ENCODE measurements at places on chromosomes 2 and 18. TPM values are rescaled to one million over a fixed set of nuclear protein-coding genes. Genes with fewer than 3 reads are reported as not detected.

The SLC35F6 gene
- total RNA-seq: 61.4 TPM

The IFIH1 gene
- 12.4 TPM for total RNA-seq

The FBXO41 gene
- 1.2 TPM for total RNA-seq

The ERICH2 gene
- total RNA-seq: not detected

The HMSD gene
- total RNA-seq: not detected

The GKN2 gene
- total RNA-seq: not detected

The IKZF2 gene
- total RNA-seq: 68.3 TPM

The LBX2 gene
- total RNA-seq: not detected

The PTGR3 gene
- total RNA-seq: 12.2 TPM

The CHRNG gene
- total RNA-seq: not detected

The FSIP2 gene
- total RNA-seq: not detected

The MATN3 gene
- 0.45 TPM for total RNA-seq

The RASGRP3 gene
- total RNA-seq: 10.2 TPM

The NCKAP5 gene
- 5.7 TPM for total RNA-seq

The PREPL gene
- total RNA-seq: 21.5 TPM

The TBR1 gene
- not detected for total RNA-seq

The BMP10 gene
- not detected for total RNA-seq

The TYMS gene
- 17.6 TPM for total RNA-seq

The SLC38A11 gene
- total RNA-seq: not detected

The SP140 gene
- total RNA-seq: 2.3 TPM

The UGT1A5 gene
- 5.2 TPM for total RNA-seq

The MC2R gene
- total RNA-seq: not detected

The ASTL gene
- not detected for total RNA-seq

The OR6B2 gene
- total RNA-seq: not detected

The FBXO36 gene
- 1.2 TPM for total RNA-seq

The SOWAHC gene
- total RNA-seq: 87.9 TPM

The HOXD10 gene
- total RNA-seq: 0.22 TPM

The PPIL3 gene
- 14.0 TPM for total RNA-seq

The RAPGEF4 gene
- 2.9 TPM for total RNA-seq

The ARHGEF4 gene
- 77.8 TPM for total RNA-seq

The DTNA gene
- 25.7 TPM for total RNA-seq

The IMPACT gene
- 24.0 TPM for total RNA-seq

The VIL1 gene
- total RNA-seq: not detected

The SULT1C2 gene
- total RNA-seq: 0.57 TPM

The GCC2 gene
- total RNA-seq: 11.0 TPM

The AFF3 gene
- 1.2 TPM for total RNA-seq

The CD8B2 gene
- total RNA-seq: not detected

The NT5DC4 gene
- total RNA-seq: not detected

The RAMP1 gene
- 0.76 TPM for total RNA-seq
